ENCODE measurements at places on chromosomes 5 and 9.

GRCh38 chr9:108869092-108869725, 7.1 kb downstream of the ACTL7A start:
- no peak for DNase-seq

GRCh38 chr5:134275822-134276221, 49.9 kb upstream of the PPP2CA start:
- DNase-seq, result no peak

- no peak for DNase-seq
Measured at GRCh38 chr5:54981928-54982327, 3.5 kb downstream of the ESM1 start.

DNA sequence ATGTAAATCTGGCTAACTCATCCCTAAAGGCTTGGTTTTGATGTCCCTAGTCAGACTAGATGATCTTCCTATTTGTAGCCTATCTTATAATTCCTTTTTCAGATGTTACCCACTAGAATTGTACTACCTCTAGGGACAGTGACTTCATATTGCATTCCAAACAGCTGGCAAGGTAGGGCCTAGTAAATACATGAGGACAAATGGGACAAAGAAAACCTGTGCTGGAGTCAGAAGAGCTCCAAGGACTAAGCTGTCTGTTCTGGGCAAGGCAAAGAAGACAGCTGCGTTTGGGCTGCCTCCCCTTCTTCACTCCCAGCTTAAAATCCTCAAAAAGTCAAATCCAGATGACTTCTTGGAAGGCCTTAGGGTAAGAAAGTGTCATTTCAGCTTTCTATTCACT, 10.0 kb downstream of the DMXL1 start:
- DNase-seq, result no peak

- DNase-seq, result no peak
Measured at GRCh38 chr9:7451062-7451461, 348.5 kb downstream of the DMAC1 start.

DNA sequence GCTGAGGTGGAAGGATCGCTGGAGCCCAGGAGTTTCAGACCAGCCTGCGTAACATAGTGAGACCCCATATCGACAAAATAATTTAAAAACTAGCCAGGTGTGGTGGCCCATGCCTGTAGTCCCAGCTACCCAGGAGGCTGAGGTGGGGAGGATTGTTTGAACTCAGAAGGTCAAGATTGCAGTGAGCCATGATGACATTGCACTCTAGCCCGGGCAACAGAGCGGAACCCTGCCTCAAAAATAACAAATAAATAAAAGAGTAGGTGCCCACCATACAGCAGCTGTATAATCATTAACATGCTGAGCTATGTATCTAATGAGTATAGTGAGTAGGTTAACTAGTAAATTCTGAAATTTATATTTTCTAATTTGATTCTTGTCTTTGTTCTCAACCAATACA, 11.0 kb upstream of the ATP6V0E1 start:
- no peak for DNase-seq

DNA sequence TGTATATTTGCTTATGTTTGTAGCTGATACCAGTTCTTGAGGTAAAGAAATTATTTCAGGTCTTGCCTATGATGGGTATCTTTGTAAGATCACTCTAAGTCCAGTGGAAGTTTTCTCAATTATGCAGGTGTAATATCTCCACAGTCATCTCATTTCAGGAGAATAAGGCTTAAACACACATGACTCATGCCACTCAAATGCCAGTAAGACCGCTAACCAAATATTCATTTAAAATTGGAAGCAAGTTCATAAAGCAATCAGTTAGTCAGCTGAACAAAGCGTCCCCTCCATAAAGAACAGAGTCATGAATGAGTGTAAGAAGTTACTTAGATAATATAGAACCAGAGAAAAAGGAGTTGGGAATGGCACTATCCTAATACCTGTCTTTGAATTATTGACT, 248.7 kb downstream of the LURAP1L start:
- no peak for DNase-seq

- DNase-seq, result no peak
Measured at GRCh38 chr9:124164811-124165210, 92.9 kb upstream of the NEK6 start.

GRCh38 chr9:99030092-99030511, 74.8 kb upstream of the TGFBR1 start:
- no peak for DNase-seq

GRCh38 chr9:2228132-2228531, 213.0 kb downstream of the SMARCA2 start:
- no peak for DNase-seq

DNA sequence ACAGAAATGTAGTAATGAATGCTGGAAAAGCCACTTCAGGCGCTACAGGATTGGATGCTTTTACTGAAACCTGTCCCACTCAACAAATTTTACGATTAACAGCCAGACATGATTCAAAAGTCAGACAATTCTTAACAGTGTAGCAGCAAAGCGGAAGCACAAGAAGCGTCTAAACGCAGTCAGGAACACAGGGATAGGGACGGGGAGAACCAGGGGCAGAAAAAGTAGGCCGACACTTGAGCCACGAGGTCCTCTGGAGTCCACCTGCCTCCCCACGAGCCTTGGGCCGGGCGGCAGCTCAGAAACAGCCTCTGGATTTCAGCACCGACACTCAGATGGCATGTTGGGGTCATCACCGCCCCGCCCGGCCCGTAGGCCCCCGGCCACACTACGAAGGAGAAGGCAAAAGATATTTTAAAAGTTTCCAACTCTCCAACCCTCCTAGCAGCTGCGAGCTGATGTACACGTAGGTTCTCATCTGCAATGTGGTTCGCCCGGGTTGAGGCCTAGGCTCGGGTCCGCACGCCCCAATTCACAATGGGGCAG, 615 bp downstream of the RACK1 start:
- DNase-seq, result peak; percentile 38

- no peak for DNase-seq
Measured at GRCh38 chr9:17800418-17800817, 221.6 kb downstream of the SH3GL2 start.

DNA sequence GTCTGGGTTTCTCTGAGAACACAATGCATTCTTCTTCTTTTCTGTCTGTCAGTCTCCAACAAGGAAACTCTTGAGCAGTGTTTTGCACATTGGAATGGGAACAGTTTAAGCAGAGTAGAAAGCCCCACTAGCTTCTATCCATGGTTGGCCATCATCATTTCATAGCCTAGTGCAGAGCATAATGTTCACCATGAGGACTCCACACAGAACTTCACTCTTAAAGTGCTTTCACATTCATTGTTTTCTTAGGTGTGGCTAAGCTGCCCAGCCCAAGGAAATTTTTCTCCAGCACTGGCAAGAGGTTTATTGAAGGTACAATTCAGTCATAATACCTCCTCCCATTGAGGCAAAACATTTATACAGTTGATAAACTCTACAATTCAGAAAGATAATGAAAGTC, 503.0 kb upstream of the CD180 start:
- DNase-seq, result no peak

GRCh38 chr9:80251778-80252177, 680.0 kb downstream of the TLE4 start:
- no peak for DNase-seq

GRCh38 chr5:77851176-77852067, 75.3 kb upstream of the TBCA start:
- DNase-seq, result no peak

- DNase-seq, result no peak
Measured at GRCh38 chr5:129653057-129653375, 94.9 kb upstream of the MINAR2 start.

DNA sequence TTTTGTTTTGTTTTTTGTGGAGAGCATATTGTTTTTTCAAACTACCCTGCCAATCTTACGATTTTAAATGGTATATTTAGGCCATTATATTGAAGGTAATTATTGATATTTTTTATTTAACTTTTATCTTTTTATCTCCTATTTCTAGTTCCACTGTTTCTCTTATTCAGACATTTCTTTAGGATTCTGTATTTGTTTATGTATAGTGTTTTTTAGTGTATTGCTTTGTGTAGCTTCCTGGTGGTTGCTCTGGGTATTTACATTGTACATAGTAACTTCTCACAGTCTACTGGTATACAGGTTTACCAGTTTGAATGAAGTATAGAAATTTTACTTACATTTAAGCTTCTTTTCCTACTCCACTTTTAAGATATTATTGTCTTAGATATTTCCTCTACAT, 63.2 kb downstream of the ERCC6L2 start:
- DNase-seq, result no peak

DNA sequence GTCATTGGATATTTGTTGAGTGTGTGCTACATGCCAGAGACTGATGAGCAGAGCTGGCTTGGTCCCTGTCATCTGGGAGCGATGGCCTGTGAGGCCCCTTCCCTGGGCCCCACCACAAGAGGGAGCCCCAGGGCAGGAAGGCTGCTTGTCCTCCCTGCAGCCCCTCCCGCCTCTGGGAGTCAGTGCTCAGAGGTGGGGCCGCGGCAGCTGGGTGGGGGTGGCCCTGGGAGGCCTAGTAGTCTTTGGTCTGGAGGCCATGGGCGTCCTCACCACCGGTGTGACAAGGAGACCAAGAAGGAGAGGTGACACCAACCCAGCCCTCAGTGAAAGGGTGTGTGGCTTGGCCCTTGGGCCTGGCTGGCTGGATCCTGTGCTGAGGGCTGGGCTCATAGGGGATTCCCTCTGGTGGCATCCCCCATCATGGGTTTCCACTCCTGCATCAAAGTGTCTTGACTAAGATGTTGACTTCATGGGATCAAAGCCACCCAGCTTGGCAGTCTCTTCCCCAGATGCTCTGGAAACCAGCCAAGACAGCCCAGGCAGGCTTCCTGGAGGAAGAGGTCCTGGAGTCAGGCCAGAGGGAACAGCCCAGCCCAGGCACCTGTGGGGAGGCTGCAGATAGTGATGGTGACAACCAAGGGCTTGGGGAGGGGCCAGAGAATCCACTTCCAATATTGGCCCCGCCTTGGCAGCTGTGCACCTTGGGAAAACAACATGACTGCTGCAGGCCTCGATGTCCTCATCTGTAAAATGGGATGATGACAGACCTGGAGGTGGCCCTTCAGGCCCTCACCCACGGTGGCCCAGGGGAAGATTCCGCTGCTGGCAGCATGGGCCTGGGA, 166.7 kb downstream of the GAPVD1 start:
- no peak for DNase-seq

DNA sequence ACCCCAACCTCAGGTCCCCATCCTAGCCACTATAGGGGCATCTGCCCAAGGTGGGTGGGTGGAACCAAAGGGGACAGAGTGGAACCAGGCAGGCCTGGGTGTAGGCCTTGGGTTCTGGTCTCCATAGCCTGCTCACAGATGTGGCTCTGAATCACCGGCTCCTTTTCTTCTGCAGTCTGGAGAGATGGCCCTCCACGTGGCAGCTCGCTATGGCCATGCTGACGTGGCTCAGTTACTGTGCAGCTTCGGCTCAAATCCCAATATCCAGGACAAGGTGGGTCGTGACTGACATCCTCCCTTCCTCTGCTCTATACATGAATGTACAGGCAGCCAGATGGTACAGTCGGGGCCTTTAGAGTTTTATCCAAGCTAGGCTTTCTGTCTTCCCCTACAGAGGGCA, 77.3 kb upstream of the CTSL start:
- no peak for DNase-seq

- no peak for DNase-seq
Measured at GRCh38 chr5:58918021-58918729, 335.3 kb downstream of the RAB3C start.

DNA sequence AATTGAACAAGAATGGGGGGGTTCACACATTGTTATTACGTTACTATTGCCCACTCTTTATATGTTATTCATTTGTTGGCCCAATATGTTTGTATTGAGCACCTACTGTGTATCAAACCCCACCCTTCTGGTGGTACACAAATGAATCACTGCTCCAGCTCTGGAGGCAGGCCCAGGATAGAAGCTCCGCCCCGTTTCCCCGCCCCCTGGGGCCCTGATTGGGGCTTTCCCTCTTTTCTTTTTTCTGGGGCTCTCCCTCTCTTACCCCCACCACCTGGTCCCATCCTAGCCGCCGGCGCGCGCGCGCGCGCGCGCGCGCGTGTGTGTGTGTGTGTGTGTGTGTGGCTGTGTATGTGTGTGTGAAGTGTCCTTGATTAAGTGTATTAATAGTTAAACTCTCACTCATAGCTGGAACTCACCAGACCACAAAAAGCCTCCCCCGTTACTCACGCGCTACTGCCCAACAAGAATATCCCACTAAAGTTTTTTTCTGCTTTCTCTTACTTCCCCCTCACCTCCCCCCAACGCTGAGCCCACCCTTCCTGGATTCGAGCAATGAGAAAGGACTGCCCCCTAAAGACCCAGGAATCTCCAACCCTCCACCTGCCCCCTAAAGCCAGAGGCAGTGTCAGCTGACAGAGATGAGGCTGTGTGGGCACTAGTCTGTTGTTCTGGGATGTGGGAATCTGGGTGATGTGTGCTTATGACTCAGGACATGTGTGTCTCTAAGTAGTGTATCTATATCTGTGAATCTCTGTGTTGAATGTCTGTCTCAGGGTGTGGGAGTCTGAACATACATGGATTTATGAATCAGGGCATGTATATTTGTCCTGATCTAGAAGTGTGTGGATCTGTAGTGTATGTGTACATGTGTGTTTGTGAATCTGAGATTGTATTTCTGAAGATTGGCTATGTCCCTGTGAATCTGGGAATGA, 4.0 kb downstream of the CXXC5 start:
- DNase-seq, result peak; percentile 48

DNA sequence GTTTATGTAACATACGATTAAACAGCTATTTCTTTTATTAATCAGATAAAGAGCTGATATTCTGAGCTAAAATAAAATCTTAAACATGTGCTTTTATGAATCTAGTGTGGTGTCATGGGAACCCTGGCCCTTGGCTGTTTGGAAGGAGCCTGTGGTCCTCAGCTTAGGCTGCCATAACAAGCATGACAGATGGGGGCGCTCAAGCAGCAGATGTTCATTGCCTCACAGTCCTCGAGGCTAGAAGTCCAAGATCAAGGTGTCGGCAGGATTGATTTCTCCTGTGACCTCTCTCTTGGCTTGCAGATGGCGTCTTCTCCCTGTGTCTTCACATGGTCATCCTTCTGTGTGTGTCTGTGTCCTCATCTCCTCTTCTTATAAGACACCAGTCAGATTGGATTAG, 448.2 kb downstream of the GADD45G start:
- no peak for DNase-seq

GRCh38 chr5:55923177-55923771, 71.5 kb downstream of the IL6ST start:
- DNase-seq, result no peak

- no peak for DNase-seq
Measured at GRCh38 chr5:14223372-14223771, 80.2 kb downstream of the TRIO start.

DNA sequence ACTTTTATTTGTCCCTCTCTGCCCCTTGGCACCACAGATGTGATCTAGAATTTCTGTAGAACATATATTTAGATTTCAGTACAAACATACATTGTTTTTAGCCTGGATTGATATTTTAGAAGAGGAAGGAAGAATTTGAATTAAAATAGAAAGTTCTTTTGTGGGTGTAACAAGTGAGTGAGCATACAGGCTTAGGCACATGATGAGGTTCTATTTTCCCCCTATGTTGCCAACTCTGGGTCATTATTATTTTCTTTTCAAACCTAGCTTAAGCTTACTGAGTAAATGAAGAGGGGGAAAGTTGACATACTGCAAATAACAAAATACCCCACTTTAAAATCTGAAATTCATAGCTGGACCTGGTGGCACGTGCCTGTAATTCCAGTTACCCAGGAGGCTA, 102.9 kb downstream of the GCNT1 start:
- no peak for DNase-seq
